ENCODE measurements at places on chromosomes 6 and 20.

- no peak for DNase-seq
Observed at GRCh38 chr20:48766961-48767960, 60.5 kb downstream of the PREX1 start.

GRCh38 chr6:26158076-26158580 is 70.9 kb downstream of the HFE start:
- no peak for DNase-seq

- DNase-seq = no peak
Observed at GRCh38 chr6:167825332-167826229, 1.1 kb upstream of the AFDN start.

DNA sequence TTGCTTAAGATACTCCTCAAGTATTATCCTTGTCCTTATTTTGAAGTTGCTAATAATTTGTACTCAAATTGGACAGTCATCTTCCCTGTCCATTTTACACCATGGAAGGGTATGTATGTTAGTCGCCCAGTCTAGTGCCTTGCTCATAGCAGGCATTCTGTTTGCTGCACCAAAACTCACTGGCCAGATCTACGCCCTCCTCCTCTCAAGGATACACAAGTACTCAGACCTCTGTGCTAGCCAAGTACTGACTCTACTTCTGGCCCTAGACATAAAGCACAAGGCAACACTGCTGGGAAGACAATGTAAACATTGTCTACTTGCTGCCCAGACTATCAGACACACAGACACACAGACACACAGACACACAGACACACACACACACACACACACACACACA is 57.7 kb downstream of the DNAAF9 start:
- no peak for DNase-seq

DNA sequence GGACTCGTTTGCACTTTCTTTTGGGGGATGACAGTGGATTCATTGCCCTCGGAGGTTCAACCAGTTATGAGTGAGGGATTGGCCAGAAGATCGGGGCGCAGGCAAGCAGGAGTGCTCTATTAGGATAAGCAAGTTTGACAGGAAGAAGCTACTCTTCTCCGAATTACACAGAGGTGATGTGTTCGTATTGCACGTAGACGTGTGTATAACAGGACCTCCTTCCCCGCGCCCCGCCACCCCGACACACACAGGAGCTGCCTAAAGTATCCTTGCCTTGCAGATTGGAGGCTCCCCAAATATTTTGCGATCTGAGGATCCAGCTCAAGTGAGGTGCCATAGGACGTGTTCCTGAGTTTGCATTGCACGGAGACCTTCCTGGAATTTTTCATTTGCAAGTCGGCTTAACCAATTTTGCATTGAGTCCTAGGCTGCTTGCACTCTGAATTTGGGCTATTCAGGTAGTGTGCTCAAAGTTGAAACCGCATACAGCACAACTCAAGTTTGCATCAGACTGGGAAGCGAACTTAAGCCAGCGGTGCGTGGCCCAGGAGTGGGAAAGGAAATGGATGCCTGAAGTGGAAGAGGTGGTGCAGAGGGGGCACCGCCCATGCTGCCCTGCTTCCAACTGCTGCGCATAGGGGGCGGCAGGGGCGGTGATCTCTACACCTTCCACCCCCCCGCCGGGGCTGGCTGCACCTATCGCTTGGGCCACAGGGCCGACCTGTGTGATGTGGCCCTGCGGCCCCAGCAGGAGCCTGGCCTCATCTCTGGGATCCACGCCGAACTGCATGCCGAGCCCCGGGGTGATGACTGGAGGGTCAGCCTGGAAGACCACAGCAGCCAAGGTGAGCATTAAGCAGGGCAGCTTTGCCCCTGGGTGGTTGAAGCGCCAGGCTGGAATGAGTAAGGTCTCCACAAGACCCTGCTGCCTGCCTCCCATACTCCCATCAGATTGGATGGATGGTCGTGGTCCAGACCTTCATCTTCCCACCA is 770 bp downstream of the TCF19 start:
- no peak for DNase-seq

GRCh38 chr6:135215563-135215962 is 34.5 kb downstream of the MYB start:
- no peak for DNase-seq

DNA sequence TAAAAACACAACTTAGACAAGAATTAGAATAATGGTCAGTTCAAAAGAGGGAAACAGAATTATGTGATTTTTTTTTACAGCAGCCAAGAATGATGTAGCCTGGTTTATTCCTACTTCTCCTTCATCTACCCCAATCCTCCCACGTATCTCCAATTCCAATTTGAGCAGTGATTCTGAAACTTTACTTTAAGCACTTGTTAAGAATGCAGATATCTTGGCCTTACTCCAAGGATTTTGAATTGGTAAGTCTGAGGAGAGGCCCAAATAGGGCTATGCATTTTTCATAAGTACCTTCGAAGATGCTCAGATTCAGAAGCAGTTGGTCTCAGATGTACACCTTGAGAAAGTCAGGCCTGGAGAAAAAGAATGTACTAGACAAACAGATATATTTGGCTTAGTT is 233.4 kb upstream of the FLRT3 start:
- DNase-seq = no peak

DNA sequence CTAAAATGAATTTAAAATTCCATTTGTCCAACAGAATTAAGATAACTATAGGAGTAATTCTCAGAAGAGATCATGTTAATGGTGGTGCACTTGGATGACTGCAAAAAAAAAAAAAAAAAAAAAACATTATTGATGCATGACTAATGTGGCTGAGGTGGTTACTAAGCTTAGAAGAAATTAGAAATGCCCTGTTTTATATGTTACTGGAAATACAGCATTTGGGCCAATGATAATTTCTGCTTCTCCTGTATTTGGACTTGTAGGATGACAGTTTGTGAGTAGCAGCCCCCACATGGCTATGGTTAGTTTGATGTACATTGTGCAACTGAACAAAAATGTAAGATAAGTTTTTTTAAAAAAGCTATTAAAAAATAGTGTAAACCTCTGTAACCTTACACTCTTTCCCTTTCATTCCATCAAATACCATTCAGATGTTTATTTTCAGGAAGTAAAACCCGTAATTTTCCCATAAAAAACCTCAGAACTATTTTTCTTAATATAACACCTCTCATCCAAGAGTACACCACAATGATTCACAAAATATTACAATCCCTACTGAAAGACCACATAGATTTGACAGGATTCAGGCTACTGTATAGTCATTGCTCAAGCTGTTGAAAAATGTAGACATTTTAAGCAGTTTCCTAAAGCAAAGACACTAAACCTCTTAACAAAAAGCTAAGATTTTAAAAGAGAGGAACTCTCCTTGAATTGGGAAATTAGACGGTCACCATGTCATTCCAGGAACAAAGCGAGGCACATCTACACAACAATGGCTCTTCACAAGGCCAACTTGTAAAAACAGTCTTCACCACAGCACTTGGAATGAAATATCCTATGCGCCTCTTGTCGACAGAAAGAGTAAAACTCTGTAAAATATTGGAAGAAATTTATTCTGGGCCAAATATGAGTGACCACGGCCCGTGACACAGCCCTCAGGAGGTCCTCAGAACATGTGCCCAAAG is 83.0 kb downstream of the WDR27 start:
- DNase-seq = no peak

- no peak for DNase-seq
Observed at GRCh38 chr6:85192186-85192585, 257.7 kb upstream of the NT5E start.

DNA sequence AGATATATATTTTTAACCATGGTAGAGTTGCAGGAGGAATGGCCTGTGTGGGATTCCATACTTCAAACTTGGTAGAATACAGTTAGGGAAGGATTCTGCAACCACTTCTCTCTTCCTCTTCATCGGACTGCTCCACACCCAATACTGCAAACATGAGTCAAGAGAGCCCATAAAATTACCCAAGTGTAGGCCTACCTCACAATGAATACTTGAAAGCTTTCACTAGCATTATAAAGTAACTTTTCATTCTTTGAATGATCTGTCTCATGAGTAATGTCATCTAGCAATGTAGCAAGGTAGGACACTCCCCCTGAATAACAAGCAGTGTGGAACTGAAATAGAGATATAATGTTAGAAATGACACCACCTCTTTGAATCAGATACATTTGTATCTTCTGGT is 79.4 kb downstream of the FOXC1 start:
- no peak for DNase-seq

GRCh38 chr6:98920904-98921431 is 26.8 kb downstream of the FBXL4 start:
- DNase-seq = no peak

DNA sequence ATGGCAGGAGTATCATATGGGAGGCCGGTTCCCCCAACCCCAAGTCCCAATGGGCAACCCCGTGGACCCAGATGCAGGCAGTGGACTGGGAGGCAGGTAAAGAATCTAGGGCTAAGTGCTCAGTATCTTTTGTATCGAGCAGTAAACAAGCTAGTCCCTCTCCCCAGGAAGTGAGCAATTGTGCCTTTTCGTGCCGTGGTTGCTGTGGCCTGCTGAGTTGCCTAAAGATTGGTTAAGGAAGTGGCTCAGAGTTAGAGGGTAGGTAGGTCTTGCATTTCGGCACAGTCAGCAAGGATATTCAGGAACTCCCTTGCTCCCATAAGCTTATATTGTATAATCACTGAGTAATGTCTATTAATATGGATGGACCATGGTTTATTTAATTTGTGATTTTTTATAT is 1.3 kb upstream of the DNAH8 start:
- no peak for DNase-seq

DNA sequence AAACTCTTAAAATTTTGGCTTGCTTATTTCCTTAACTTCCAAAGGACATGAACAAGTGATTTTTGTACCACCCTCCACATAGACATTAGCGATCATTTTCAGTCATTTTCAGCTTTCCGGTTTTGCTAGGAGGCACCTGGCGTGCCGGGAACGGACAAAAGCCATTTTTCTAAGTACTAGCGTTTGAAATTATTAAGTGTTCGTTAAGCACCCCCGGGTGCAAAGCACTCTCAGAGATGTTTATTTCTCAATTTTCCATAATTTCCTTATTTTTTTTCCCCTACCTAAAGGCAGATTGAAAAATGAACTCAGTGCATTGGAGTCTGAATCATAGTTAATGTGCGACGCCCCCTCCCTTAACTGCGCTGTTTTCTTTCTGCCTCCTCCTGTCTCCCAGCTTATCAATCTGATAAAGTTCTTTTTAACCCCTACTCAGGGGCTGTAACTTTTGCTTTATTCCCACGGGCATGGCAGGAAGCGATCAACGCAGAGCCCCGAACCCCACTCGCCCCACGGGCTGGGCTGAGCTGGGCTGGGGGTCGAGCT is 58.2 kb downstream of the ZNF831 start:
- DNase-seq = no peak

GRCh38 chr6:161462148-161462547 is 188.3 kb upstream of the AGPAT4 start:
- no peak for DNase-seq

- no peak for DNase-seq
Observed at GRCh38 chr20:34705008-34705396, 858 bp downstream of the TP53INP2 start.

DNA sequence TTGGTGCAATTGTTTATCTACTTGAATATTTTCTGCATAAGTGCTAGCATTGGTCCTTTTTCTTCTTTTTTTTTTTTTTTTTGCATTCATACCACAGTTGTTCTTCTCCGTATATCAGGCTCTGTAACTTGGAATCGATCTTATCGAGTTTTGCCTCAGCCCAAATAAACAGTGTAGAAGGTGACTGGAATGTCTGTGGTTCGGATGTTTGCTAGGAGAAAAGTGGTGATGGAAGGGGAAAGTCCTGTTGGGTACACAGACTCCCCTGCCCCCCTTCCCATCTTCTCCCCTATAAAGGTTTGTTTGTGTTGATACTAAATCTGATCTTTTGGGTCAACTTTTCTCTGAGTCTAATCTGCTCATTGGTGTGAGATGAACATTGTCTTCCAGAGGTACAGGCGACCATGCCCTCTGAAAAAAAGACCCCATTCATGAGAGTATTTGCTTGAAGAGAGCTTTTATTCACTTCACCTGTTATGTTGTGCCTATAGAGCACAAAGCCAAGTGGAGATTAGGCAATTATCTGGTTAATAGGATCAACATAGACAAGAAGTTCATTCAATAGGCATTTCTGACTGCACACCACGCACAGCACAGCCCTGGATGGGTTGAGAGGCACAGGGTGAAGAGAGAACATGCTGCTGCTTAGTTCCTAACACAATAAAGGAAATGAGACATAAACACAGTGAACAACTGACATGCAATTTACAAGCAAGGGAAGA is 620.0 kb downstream of the PKHD1 start:
- no peak for DNase-seq

GRCh38 chr20:5989539-5989938 is 39.1 kb downstream of the MCM8 start:
- no peak for DNase-seq

DNA sequence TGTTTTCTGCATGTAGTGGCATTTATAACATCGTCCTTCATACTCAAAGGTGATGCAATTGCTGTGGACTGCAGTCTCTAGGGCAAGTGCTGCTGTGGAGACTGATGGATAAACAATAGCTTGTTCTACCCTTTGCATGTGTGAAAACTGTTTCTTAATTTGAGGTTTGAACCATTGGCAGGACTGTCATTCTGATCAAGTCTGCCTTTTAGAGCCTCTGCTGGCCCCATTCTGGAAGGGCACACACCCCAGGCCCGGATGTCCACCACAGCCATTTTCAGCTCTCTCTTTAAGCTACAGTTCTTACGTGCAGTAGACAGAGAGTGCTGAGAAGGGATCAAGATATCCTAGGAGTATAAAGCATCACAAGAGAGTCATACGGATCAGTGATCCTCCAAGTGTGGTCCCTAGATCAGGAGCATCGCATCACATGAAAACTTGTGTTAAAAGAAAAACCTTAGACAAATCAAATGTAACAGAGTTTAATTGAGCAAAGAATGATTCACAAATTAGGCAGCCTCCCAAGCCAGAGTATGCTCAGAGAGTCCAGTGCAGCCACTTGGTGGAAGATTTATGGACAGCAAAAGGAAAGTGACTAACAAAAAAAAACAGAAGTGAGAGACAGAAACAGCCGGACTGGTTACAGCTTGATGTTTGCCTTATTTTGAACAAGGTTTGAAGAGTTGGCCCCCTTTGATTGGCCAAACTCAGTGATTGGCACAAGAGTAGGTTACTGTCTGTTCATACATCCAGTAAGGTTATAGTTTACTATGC is 52.0 kb downstream of the FRK start:
- no peak for DNase-seq

GRCh38 chr6:125314009-125314581 is 12.3 kb upstream of the HDDC2 start:
- no peak for DNase-seq
